ENCODE measurements at places on chromosomes 13 and 19.

DNA sequence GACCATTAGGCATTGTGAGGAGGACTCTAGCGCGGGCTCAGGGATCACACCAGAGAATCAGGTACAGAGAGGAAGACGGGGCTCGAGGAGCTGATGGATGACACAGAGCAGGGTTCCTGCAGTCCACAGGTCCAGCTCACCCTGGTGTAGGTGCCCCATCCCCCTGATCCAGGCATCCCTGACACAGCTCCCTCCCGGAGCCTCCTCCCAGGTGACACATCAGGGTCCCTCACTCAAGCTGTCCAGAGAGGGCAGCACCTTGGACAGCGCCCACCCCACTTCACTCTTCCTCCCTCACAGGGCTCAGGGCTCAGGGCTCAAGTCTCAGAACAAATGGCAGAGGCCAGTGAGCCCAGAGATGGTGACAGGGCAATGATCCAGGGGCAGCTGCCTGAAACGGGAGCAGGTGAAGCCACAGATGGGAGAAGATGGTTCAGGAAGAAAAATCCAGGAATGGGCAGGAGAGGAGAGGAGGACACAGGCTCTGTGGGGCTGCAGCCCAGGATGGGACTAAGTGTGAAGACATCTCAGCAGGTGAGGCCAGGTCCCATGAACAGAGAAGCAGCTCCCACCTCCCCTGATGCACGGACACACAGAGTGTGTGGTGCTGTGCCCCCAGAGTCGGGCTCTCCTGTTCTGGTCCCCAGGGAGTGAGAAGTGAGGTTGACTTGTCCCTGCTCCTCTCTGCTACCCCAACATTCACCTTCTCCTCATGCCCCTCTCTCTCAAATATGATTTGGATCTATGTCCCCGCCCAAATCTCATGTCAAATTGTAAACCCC is 2.8 kb upstream of the CEACAM5 start:
- DNase-seq, result no peak

GRCh38 chr19:16509141-16510061 is 13.2 kb downstream of the C19orf44 start:
- DNase-seq, result no peak

DNA sequence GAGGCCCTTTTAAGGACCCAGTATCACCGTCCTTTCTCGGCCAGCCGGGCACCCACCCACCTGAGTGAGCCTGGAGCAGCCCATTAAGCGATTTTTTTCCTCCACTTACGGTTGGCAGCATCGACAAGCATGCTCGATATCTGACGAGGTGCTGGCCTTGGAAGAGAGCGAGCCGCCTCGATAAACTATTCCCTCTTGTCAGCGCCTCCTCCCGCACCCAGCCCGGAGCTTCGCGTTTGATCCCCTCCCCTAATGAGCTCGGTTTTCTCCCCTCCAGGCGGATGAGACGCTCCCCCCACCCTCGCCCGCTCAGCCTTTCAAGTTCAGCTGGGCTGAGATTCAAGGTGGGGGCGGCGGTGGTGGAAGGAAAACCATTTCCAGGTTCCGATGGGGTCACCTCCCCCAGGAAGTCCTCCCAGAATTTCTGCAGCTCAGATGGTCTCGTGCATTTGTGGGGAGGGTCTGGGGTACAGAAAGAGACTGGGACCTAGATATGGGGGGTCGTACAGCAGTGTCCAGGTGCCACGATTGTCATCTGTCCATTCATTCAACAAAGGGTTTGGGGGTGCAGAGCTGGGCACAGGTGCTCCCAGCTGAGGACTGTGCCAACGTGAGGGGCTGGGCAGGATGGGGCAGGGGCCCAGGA is 18.9 kb upstream of the ONECUT3 start:
- no peak for DNase-seq

DNA sequence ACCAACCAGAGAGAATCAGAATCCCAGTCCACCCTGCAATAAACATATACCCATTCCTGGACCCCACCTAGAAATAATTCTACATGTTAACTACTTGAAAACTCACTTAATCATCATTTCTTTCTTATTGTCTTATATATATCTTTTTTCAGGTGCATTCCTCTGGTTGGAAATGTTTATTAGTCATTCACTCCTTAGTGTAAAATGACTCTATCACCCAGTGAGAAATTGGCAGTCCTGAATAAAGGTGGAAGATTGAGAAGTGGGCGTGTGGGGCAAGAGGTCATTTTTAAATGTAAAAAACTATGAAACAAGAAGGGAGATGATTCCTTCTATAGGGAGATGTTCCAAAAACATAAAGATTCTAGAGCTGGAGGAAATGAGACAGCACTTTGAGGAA is 101.2 kb upstream of the MBNL2 start:
- DNase-seq, result no peak

DNA sequence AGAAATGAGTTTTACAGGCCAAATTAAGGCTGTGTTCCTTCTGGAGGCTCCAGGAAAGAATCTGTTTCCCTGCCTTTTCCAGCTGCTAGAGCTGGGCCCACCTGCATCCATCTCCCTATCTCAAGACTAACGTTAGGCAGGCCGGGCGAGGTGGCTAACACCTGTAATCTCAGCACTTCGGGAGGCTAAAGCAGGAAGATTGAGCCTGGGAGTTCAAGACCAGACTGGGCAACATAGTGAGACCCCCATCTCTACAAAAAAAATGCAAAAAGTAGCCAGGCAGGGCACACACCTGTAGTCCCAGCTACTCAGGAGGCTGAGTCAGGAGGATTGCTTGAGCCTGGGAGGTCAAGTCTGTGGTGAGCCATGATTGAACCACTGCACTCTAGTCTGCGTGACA is 14.6 kb downstream of the HIF3A start:
- DNase-seq, result no peak

DNA sequence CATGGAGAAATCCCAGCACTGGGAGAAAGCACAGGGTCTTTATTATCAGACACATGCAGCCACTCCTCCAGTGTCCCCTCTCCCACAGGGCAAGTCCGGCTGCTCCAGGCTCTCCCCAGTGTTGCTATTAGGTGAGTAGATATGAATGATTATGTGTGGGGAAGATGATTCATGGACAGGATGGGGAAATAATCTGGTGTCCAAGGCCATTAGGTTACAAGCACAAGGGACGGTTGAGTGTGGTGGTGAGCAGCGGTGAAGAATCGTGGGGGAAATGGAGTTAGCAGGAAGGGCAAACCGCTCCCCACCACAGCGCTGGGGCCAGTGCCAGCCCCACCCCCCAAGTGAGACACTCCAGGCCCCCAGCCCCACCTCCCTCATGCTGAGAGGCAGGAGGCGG is 19.0 kb downstream of the CD177 start:
- DNase-seq, result no peak

- DNase-seq, result no peak
Observed at GRCh38 chr13:63737418-63737817, 2321.8 kb upstream of the PCDH20 start.

- no peak for DNase-seq
Observed at GRCh38 chr19:19315444-19315843, 4.9 kb downstream of the SUGP1 start.
